ENCODE measurements at places on chromosomes 1 and 21.
A peak's percentile ranks its signal among the peaks of the same experiment; 100 is the strongest.

DNA sequence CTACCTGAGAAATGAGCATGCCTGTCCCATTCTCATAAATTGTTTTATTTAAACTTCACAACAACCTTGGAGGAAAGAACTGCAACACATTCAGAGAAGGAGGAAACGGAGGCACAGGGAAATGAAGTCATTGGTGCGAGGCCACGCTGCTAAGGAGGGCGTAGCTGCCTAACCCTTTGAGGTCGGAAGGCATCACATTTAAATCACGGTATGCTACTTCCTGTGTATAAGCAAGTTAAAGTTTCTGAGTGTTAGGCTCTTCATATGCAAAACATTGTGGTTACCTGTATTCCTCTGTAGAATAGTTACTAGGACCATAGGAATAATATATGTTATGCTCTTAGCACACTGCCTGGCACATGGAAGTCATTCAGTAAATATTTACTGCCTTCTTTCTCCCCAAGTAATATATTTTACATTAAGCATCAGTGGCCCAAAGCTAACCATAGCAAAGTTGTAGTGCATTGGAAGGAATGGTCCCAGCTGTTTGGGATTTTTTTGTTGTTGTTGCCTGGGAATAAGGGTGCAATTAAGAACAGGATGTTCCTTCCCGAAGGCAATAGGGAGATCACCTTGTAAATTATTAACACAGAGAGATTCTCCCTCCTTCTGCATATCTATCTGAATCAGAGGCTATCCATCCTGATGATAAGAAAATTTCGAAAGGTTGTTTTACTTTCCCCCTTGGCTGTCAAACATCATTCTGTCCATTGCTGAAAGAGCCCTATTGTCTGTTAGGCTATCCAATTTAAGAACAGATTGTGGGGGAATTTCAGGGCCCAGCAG is 192.2 kb upstream of the C8B start:
- no peak for DNase-seq

GRCh38 chr1:98205291-98206017 is 284.6 kb upstream of the DPYD start:
- no peak for DNase-seq

GRCh38 chr1:167198518-167199133 is 22.1 kb upstream of the POU2F1 start:
- DNase-seq = peak; percentile 52

GRCh38 chr1:91523482-91523881 is 22.8 kb downstream of the CDC7 start:
- no peak for DNase-seq

- no peak for DNase-seq
Measured at GRCh38 chr1:161214369-161214768, 726 bp upstream of the FCER1G start.

GRCh38 chr1:30912224-30912623 is 3.7 kb upstream of the SDC3 start:
- DNase-seq = no peak

DNA sequence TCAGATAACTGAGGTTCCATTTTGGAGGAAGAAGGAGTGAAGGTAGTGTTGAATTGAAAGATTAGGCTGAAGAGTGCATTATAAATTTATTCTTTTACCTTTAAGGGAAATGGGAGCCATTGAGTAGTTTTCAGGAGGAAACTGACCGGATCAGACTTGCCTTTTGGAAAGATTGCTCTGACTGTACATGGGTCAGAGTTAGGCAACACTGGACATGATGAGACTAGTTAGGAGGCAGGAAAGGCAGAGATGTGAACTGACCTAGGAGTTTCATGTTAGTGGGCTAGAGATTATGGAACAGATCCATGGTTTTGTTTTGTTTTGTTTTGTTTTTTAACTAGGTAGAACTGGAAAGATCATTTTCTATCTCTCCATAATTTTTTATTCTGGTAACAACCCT is 78.2 kb downstream of the SNX7 start:
- no peak for DNase-seq

GRCh38 chr1:111848852-111849545 is 93.3 kb downstream of the DDX20 start:
- DNase-seq = peak; percentile 18

DNA sequence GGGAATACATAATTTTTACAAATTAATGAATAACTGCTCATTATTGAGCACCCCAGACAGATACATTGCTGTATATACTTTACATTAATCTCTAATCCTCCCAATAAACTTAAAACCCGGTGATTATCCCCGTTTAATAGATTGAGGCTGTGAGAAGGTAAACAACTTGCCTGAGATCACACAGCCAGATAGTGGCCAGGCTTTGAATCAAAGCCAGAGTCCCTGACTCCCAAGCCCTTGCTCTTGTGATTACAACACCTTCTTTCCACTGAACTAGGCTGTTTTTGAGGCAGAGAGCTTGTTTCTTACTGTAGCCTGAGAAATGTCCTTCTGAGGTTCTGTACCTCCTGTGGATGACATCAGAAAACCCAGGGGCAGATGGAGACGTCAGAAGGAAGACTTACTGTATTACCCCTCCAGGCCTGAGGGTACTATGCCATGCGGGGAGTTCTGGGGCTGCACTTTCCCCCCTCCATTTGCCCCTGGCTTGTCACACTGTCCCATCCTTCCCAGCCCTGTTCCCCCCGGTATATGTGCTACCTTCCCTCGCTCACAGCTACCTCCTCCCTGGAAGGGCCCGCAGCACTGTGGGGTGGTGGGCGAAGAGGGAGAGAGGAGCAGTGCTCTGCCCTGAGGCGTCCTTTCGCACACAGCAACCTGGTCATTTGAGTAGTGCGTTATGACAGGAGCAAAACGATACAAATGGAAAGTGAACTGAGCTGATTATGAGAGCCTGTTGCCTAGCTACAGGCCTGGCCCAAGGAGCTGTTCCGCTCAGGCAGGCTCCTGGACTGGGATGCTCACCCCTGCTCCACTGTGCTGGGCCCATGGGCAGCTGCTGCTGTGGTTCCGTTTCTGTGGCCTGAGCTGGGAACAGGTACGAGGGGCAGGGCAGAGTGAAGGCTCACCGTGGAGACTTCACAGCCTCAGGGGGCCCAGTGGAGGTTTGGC is 4.6 kb downstream of the KCNC4 start:
- DNase-seq = peak; percentile 35

DNA sequence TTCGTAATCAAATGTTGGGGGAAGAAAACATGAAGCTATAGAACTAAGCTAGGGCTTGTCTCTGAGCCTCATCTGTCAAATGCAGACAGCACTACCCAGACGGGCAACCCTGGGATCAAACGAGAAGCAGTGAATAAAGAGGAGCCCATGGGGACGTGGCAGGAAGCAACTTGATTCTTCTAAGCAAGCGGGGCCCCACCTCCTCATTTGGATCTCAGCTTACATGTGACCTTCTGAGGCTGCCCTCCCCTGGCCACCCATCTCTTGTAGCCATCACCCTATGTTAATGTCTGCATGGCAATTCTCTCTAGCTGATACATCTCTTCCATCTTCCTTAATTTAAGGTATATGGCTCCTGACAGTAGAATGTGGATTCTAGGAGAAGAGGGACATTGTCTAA is 171.3 kb downstream of the IGSF21 start:
- DNase-seq = no peak

DNA sequence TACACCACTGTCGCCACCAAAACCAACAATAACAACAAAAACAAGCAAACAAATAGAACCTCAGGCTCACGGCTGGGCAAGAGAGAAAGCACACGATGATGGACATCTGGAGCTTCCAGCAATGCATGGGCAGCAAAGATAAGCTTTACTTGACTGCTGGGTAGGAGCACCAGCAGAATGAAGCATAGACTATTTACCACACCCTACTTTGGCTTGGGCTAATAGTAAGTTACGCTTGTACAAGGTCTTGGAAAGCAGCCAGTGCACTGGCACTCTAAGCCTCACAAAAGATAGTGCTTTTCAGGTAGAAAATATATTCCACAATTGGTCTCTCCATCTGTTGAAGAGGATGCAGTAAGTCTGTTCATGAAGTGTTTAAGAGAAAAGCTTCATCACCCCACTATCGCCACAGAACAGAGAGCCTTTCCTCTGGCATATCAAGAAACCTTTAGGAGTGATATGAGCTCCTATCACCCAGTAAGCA is 13.6 kb downstream of the ADIPOR1 start:
- no peak for DNase-seq

DNA sequence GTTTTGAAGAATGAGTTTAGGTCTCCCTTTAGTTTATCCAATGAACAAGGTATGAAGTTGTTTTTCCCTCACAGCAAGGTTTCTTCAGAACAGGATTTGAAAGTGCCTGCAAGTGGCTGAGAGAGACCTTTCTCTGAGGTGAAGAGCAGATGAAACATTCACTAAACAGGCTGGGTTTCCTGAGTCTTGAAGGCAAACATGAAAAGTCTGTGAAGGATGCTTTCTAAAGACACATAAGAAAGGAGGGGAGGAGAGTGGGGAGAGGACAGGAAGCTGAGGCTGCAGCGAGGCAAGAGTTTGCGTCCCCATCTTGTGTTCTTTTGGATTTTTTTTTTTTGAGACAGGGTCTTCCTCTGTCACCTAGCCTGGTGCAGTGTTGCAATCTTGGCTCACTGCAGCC is 95.7 kb upstream of the SIM2 start:
- no peak for DNase-seq

GRCh38 chr1:109733236-109733870 is 7.5 kb downstream of the GSTM3 start:
- DNase-seq = no peak

DNA sequence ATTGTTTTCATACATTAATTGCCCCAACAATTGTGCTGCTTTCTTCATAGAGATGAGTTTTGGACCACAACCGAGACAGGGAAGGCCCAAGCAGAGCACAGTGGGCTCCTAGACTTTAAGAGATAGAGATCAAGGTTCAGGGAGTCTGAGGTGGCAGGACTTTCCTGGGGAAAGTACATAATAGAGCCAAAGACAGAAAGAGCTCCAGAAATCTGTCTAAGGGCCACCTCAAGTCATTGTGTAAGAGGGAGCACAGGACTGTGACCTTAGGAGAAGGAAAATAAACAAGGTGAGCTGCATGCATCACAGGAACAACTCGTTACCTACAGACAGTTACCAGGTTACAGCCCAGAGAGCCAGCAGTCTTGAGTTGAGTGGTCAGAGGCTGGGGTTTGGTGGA is 41.3 kb upstream of the CR2 start:
- DNase-seq = no peak

DNA sequence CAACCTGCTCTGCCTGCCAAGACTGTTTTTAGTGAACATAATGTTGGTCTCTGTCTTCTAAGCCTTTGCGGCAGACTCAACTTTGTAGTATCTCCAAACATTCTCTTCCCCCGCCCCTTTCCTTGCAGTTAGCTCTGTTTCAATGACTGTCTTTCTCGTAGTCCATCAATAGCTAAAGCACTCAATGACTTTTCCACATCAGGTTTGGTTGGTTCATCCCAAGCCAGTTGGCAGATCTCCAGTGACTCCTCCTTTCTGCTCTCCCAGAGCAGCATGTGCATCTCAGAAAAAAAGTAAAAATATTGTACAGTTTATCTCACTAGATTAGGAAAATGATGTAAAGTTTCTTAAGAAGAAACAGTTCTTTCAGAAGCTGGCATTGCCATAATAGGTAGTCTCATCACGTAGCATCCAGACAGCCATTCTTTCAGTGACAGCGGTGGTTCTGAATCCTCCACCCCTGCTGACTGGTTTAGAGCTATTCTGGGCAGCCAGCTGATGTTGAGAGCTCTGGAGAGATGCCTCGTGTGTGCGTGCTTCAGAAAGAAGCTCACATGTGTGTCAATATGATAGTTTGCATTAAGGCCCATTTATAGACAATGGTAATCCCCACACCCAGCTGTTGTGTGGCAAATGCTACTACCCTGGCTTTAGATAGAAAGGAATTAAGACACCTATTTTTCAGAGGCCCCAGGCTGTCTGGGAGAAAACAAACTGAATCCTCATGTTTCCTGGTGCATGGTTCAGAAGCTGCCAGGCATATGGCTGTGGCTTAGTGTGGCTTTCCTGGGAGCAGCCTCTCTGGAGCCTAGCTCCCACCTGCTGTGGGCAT is 53.2 kb downstream of the CNN3 start:
- no peak for DNase-seq

DNA sequence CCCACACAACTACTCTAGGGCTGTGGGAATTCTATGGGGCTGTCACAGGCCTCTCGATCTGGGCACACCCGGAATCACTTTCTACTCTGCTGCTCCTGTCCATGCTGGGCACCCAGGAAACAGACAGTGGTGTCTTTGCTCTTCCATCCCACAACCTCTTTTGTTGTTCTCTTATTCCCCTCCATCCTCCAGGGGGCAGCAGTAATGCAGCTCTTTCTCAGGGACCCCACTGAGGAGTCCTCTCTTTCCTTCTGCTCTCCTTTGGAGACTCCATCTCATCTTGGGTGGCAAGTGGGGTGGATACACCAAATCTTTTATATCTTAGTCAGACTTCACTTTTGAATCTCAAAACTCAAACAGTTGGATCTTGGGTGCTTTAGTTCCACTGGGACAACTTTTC is 206.3 kb downstream of the HS2ST1 start:
- no peak for DNase-seq

Measured in NCI-H1417 (cell line).